ENCODE measurements at places on chromosomes 4 and X.

DNA sequence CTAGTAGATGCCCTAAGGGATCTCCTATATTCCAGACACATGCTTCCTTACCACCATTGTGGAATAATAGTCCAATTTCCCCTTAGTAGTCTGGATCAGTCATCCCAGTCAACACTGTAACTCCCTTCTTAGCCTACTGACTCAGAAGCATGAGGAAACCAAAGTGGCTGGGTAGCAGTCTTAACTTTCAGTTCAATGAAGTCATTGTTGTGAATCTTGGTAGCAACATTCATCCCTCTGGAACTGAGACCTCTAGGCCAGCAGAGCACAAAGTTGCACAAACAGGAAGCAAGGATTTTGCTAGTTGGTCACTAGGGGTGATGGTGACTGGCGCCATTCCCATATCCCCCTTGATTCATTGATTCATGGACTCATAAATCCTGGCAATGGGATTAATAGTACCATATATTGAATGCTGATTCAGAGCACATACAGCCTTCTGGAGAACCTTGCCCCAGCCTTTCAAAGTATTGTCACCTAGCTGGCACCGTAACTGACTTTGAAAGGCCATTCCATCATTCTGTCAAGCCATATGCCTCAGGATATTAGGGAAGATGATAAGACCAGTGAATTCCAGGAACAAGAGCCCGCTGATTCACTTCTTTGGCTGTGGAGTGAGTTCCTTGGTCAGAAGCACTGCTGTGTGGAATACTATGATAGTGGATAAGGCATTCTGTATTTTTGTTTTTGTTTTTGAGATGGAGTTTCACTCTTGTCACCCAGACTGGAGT is 19.7 kb upstream of the GPAT3 start:
- no peak for DNase-seq

DNA sequence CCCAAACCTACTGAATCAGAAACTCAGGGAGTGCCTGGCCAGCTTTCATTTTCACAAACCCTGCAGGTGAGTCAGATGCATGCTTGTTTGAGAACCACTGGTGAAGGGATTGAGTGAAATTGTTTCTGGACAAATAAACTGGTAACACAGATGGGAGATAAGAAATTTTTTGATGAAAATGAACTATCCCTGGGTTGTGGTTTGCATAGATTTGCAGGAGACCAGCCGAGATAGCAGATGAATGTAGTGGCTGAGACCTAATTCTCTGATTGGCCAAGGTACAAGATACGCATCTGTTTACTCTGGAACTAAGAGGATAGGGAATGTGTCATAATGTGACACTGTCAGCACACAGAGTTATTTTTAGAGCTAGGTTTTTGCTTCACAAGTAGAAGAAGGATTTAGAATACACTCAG is 117.8 kb upstream of the NOCT start:
- DNase-seq: no peak

GRCh38 chr4:27206009-27206408 is 345.4 kb downstream of the STIM2 start:
- DNase-seq: no peak

- no peak for DNase-seq
Observed at GRCh38 chr4:53376900-53377299, 541 bp upstream of the FIP1L1 start.

DNA sequence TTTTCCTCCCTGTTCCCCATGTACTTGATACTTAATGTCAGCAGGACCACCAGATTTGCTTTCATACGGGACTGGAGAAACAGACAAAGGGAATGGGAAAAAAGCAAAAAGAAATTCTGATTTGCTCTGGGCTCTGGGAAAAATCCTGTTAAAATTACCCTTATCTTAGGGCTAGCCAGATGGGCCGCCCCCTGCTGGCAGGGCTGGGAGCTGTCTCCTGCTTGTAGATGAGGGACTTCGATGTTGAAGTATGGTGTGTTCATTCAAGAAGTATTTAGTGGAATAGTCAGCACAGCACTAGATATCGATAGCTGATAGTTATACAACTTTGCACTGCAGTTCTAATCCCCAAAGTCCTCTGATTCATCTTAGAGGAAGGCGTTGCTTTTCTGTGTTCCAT is 45.8 kb downstream of the BCORL1 start:
- DNase-seq: peak; percentile 13

DNA sequence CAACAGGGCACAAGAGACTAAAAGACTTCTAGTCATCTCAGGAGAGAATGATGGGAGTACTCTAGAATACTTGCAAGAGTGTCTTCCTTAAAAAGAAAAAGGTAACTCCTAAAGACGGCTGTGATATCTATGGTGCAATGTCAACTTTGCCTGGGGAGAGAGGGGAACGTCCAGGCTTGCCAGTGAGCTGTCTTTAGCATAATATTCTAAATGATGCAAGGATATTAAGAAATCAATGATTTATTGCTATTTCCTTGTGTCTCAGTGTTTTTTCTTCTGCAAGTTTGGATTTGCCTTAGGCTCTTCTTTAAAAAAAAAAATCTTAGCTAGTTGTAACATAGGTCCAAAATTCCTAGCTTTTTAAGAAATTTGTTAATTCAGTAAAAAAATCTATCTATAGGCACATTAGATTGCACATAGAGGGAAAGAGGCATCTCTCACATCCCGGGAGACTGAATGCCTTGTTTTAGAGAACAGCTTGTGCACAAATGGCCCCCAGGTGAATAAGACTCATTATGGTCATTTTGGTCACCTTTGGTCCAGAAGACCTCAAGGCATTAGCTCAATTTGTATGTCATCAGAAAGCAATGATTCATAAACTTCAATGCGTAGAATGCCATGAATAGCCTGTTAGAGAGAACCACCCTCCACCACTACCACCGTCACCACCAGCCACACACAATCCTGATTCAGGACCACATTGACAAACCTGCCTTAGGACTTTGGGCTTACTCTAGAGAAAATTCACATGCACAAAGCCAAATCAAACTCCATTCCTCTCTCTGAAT is 104.1 kb downstream of the PALLD start:
- DNase-seq: no peak
